ENCODE measurements at places on chromosomes 13 and 19.

DNA sequence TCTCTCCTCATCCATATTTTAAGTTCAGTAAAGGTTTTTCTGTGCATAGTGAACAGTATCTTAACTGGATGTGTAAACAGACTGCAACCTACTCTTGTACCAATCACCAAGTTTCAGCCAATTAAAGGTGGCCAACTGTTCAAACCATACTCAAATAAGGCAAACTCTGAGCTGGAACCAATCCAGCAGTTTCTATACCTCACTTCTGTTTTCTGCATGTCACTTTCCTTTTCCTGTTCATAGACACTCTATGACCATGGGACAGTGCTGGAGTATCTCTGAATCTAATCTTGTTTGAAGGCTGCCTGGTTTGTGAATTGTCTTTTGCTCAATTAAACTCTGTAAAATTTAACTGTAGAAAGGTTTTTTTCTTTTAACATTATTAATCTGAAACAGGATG, 470.3 kb upstream of the SLITRK6 start:
- DNase-seq, result no peak

GRCh38 chr19:54462047-54462654, 1.4 kb downstream of the LENG9 start:
- no peak for DNase-seq

DNA sequence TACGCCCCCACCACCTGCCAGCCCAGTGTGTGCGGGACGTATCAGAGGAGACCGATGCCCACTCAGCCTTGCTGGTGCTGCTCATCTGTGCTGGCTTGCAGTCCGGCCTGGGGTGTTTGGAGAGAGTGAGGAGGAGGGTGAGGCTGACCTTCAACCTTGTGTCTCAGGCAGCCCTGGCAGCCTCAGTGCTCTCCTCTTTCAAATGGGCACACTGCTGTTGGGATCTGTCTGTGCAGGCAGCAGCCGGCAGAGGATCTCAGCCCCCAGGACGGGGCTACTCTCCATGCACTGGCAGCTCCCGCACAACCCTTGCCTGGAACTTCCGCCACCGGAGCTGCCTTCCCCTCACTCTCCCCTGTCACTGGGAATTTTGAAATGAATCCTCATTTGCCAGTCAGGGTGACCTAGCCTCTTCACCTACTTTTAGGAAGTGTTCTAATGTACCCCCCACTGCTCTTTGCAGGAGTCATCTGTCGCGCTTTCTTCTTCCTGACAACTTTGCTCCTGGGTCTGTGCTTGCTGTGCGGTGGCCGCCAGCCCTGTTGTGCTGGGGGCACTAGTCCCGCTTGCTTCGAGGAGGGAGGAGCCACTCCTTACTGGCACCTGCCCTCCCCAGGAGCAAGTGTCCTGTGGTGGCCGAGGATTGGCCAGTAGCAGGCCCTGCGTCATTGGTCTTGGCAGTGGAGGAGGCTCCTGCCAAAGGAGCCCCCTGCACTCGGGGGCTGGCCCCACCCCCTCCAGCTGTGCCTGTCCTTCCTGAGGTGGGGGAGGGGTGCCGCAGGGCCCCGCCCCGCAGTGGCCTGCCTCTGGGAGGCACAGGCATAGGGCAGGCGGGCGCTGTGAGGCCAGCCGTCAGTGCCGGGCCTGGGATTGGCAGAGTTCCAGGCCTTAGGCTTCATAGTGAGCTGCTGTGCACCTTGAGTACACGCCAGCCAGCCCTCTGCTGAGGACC, 53.4 kb downstream of the TSSK6 start:
- no peak for DNase-seq

DNA sequence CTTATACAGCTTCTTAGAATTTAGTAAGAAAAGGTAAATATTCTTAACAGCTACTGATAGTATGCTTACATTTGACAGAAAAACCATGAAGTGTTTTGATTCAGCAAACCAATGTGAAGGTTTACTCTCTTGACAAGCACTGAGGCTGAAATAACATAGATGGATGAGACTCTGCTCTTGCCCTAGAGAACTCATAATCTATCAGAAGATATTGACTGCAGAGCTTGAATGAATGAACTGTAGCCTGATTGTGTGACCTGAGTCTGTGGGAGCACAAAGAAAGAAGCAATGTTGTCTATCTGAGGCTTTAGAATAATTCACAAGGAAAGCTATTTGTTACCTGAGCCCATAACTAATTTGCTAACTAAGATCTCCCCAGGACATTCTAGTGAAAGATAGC, 1235.3 kb downstream of the OLFM4 start:
- no peak for DNase-seq
